Cerebellar nuclear complex (tissue), 1 donor: ENCODE measurements at places on chromosomes 16 and 17.

- no peak for DNase-seq
Observed at GRCh38 chr16:81041696-81042095, 6.1 kb downstream of the ATMIN start.

DNA sequence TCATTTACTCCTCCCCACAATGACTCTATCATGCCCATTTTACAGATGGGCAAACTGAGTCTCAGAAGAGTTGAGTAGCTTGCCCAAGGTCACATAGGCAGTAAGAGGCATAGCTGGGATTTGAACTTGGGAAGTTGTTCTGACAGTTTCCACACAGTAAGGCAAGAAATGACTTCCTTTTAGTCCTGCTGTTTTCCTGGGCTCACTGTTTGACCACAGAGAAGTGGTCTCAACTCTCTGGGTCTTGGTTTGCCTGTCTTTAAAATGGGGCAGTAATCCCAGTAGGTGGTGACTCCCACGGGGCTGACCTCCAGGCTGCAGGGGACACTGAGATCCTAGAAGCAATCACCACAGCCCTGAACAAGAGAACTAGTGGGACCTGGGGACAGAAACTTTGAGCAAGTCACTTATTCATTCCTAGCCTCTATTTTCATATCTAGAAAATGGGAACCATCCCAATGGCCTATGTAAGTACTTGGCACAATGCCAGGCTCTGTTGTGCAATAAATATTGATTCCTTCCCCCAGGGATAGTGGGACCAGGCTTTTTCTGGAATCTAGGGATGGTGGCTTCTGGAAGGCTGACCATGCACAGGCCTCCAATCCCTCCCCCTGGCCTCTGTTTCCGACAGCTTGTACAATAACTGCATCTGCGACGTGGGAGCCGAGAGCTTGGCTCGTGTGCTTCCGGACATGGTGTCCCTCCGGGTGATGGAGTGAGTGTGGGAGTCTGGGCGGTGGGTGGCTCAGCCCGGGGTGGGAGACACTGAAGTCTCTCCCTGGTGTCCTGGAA lies 20.5 kb downstream of the DEXI start:
- no peak for DNase-seq

DNA sequence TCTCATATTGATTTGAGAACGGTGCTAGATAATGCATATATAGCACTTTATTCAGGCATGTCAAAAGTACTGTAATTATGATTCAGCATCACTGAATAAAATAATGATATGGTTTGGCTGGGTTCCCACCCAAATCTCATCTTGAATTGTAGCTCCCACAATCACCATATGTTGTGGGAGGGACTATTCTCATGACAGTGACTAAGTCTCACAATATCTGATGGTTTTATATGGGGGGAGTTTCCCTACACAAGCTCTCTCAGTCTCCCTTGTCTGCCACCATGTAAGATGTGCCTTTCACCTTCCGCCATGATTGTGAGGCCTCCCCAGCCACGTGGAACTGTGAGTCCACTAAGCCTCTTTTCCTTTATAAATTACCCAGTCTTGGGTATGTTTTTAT lies 25.6 kb upstream of the LONP2 start:
- DNase-seq = no peak

DNA sequence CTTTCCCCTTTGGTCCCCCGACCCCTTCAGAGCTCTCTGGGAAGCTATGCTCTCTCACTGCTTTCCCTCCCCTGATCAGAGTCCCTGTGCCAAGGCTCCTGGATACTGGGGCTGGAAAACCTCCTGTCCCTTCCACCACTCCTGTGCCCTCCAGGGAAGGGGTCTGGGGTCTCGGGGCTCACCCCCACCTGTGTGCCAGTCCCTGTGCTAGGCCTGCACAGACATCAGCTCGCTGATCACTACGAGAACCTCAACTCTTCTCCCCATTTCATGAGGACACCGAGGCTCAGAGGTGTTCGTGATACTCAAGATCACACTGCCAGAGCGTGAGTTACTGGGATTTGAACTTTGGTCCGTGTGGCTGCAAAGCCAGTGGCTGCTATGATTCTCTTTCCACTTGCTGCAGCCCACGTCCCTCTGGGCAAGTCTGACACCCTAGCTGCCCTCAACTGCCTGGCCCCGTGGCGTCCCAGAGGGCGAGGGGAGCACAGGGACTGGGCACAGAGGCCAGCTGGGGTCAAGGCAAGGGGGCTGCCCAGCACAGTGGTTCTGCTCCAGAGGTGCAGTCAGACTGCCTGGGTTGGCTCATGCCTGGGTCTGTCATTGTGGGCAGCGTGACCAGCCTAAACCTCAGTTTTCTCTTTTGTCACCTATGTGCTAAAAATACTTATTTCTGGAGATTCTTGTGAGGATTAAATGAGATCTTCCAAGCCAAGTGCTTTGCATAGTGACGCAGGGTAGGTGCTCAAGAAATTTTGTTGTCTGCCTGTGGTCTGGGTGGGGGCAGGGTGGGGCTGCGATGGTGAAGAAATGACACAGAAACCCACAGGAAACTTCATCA lies 43.8 kb upstream of the TOB1 start:
- no peak for DNase-seq

- no peak for DNase-seq
Observed at GRCh38 chr17:76279742-76280287, 14.7 kb downstream of the UBALD2 start.

DNA sequence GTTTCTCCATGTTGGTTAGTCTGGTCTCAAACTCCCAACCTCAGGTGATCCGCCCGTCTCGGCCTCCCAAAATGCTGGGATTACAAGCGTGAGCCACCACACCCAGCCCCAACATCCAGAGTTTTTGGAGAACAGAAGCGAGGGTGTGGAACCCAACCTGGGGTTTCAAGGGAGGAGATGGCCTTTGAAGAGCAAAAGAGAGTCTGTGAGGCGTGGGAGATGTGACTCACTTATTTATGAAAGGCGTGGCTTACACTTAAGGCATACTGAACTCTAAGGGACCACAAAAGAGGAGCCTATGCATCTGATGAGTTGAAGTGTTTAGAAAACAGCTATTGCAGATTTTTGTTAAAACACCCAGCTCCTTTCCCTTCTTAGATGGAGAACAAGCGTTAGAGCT lies 18.9 kb downstream of the ARSG start:
- DNase-seq = no peak

DNA sequence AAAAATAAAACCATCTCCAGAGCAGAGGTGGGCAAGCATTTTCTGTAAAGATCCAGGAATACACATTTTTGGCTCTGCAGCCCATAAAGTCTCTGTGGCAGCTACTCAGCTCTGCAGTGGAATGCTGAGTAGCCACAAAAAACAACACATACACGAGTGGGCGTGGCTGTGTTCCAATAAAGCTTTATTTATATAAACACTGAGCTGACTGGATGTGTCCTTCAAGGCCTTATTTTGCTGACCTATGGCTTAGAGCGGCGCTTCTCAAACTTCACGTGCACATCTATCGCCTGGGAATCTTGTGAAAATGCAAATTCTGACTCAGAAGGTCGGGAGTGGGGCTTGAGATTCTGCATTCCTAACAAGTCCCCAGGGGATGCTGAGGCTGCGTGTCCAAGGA lies 39.7 kb downstream of the XYLT1 start:
- DNase-seq = no peak

DNA sequence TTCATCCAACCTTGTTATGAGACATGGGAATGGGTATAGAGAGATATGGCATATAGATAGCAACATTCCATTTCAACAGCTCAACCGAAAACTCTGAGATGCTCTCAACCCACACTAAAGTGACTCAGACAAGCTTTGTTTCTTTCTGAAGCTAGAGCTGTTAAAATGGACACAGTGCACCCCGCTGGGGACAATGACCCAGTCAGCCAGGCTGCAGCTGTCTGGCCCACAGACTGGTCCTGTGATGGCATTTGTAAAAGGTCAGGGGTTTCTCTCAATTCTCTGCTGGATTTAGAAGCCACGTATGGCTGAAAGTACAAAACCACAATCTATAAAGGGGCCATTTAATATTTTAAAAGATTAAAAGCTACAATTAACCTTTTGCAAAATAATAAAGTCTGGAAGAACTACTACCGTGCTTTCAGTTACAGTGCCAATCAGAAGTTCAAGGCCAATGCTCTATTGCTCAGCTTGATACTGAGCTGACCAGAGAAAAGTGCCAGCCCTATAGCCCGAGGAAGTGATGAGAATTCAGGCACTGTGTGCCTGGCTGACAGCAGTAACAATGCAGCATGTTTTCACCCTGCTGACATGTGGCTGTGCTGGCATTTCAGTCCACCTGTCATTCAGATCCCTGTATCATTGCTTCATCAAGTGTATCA lies 60.2 kb downstream of the TEX2 start:
- DNase-seq = no peak

- no peak for DNase-seq
Observed at GRCh38 chr17:28272166-28272565, 46.8 kb upstream of the TMEM97 start.

DNA sequence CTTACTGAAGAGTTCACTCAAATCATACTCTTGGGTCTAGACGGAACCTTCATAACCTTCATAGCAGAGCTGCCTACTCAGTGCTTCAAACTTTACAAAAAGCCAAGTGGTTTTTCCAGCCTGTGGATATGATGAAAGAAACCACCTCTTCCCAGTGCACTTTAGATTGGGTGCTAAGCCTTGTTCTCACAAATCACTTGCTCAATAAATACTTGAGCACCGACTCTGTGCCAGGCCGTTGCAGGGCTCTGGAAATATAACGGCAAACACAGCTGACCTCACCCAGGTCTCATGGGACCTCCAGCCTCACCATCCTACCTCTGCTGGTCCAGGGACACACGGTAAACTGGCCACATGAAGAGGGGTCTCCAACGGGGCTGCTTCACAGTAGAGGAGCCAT lies 35.7 kb downstream of the CDRT4 start:
- no peak for DNase-seq

- no peak for DNase-seq
Observed at GRCh38 chr17:51422634-51423033, 162.3 kb downstream of the UTP18 start.

- no peak for DNase-seq
Observed at GRCh38 chr16:10813099-10813455, 5.5 kb downstream of the TVP23A start.

DNA sequence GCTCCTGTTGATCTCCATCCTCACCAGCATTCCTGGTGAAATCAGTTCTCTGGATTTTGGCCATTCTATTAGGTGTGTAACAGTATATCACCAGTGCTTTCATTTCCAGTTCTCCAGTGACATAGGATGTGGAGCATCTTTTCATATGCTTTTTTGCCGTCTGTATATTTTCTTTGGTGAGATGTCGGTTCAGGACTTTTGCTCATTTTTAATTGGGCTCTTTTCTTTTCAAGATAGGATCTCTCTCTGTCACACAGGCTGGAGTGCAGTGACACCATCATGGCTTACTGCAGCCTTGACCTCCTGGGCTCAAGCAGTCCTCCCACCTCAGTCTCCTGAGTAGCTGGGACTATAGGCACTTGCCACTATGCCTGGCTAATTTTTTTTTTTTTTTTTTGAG lies 74.2 kb downstream of the TANGO6 start:
- no peak for DNase-seq

GRCh38 chr16:20383106-20384029 lies 21.2 kb downstream of the PDILT start:
- no peak for DNase-seq

- no peak for DNase-seq
Observed at GRCh38 chr16:67271446-67271845, 7.9 kb upstream of the PLEKHG4 start.

DNA sequence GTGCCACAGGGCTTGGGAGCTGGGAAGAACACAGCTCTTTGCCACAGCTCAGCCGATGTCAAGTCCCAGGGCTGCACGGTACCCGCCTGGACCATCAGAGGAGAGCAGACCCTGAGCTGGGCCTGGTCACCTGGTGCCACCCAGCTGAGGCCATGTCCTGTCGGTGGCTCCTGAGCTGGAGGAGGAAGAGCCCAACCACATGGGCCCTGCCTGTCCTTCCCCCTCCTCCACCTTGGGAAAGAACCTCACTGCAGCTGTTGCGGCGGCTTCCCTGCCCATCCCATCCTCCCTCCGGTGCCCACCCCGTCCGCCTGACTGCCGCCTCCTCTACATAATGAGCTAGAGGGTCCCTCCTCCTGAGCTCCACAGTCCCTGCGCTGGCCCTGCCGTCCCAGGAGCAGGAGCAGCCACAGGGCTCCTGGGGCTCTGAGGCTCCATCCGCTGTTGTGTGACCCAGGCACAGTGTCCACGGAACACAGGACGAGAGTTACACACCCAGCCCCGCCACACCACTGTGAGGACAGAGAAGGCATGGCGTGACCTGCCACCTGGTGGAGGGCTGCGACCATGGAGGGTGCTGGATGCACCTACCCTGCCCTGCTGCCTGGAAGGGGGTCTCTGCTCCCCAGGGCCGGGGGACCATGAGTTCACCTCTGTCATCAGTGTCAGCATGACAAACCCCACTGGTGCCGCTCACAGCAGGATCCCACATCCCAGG lies 21.4 kb upstream of the CHMP6 start:
- DNase-seq = no peak

DNA sequence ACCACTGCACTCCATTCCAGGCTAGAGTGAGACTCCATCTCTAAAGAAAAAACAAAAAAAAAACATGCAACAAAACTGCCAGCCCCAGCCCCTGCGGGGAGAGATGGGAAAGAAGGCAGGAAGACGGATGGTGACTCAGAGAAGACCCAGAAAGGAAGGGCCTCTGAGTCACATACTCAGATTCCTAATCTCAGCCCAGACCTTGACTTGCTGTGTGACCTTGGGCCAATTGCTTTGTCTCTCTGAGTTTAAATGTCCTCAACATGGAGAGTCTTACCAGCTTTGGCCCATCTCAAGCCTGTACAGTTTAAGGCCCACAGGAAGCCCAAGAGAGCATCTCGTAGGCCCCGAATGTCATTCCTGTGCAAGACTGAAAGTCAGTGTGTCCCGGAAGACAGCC lies 86.5 kb upstream of the LHX1 start:
- no peak for DNase-seq

DNA sequence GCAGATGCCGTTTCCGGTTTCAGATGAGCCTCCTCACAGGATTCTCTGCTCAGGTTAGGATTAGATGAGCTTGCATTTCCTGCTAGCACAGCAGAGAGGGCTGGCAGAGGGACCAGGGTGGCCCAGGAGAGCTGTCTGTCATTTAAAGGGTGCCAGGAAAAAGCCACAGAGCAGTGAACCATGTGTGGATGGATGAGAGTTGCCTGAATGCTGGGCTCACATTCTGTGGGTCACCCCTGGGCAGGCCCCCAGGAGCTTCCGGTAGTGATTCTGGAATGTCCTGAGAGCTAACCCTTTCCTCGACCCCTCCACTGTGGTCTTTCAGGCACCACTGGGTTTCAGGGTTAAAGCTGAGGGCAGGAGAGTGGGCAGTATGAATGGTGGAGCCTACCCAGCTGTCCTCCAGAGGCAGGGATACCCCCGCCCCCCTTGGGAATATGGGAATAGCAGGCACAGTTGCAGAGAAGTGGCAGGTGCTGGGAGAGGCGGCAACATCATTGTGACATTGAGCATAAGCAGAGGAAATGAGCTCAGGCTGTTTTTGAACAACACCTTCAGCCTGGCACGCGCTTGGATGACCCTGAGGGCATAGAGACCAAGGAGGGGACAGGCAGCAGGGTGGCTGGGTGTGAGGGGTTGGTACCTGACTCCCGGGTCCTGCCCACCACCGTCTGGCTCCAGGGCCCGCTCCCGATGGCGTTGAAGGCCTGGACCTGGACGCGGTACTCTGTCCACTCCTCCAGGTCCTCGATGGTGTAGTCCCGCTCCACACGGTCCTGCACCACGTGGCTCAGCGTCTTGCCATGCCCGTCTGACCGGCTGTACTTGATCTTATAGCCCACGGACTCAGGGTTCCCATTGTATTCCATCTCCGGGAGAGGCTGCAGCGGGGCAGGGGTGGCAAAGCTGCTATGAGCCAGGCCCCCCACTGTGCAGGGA lies 83.0 kb upstream of the CDC42EP4 start:
- DNase-seq = no peak
